Spinal cord (tissue), 10 donors: ENCODE measurements at places on chromosomes 2 and 18. TPM values are rescaled to one million over a fixed set of nuclear protein-coding genes. Genes with fewer than 3 reads are reported as not detected.

CNGA3 gene
- total RNA-seq, result 7.1 TPM

CFC1 gene
- 4.5 TPM for total RNA-seq

DNA sequence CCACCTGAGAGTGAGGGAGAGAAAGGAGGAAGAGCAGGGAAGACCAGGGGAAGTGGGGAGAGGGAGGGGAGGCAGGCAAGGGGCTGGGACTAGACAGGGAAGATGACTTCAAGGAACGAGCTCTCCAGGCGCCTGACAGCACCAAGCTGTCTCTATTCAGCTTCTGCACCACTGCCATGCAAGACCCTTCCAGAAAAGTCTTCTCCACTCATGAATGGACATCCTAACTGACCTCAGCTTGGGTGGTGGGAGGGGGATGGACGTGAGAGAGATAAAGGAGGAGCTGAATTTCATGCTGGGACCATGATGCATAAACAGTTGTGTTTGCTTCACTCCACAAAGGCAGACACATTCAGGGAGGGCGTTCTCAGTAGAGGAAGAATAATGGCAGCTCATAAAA is 206.4 kb upstream of the ARL4C start:
- DNase-seq, result no peak

- no peak for DNase-seq
Measured at GRCh38 chr2:117091041-117091837, 723.3 kb upstream of the DDX18 start.
